Activated CD4-positive, alpha-beta T cell treated with anti-CD3 and anti-CD28 coated beads, Interleukin-2, amount 10 ng/mL, durations not matched to agents 24 days and 14 days (primary cell): ENCODE measurements at places on chromosomes 3 and 15. TPM values are rescaled to one million over a fixed set of nuclear protein-coding genes. Genes with fewer than 3 reads are reported as not detected.

- H3K4me3 ChIP-seq: no peak overlapping the region
- peaks cover 2% of the 10 kb centered on the region for H3K27me3 ChIP-seq
- H3K36me3 ChIP-seq: no peaks in the 10 kb centered on the region
- H3K4me1 ChIP-seq: no peaks in the 10 kb centered on the region
Measured at GRCh38 chr15:93278006-93278405, 189.0 kb upstream of the RGMA start.

DNA sequence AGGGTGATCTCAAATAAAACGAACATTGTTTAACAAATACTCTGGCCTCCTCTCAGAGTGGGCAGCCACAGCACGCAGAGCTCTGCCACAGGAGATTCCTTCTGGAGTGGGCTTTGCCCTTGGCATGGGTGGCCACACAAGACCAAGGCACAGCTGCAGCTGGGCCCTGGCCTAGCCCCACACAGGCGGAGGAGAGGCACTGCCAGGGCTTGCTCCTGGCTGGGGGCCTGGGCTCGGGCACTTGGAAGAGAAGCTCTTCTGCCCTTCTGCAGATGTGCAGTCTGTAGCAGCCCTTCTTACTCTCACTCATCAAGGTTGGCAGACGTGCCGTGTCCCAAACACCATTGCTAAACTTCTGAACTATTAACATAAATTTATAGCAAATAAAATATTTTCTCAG is 67.2 kb downstream of the CRTC3 start:
- peak overlapping the region; percentile 53 for H3K4me3 ChIP-seq
- no peak for DNase-seq
- no peaks in the 10 kb centered on the region for H3K27me3 ChIP-seq
- H3K4me1 ChIP-seq: peaks cover 78% of the 10 kb centered on the region
- peak overlapping the region; percentile 89 for H3K27ac ChIP-seq

DNA sequence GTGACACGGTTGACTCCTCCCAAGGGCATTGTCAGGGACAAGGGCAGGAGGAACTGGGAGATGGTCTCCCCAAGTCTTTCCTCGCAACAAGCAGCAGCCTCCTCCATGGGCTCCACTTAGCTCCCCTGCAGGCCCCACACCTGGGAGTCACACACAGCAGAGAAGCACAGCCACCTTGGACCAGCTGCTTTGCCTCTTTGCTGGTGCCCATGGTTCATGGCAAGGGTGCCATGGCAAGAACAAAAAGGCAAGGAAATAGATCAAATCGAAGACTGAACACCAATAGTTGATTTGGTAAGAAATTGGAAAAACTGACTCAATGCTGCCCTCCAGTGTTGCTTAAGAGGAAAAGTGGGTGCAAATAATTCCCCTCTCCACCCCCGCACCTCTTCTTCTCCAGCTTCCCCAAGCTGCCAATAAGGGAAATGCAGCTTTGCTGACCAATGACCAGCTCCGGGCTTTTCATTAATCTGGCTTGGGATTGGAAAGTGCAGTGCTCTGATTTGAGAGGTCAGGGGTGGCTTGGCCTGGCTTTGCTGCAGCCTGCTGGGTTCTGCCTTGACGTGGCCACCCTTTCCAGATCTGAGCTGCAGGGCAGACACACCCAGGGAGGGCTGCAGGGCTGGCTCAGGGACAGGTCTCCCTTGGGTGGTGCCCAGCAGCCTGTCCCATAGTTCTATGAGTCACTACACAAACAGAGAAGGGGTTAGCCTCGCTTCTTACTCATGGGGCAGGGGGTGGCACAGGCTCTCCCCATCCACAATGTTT is 162.0 kb downstream of the KLF13 start:
- H3K27me3 ChIP-seq: no peaks in the 10 kb centered on the region
- DNase-seq: peak; percentile 82
- peak overlapping the region; percentile 84 for H3K27ac ChIP-seq

Gene GNB4
- total RNA-seq: 11.8 and 14.0 TPM in 2 replicates

Gene BNC1
- total RNA-seq: not detected in 2 replicates

Gene CHDH
- 0.62 and 0.75 TPM in 2 replicates for total RNA-seq

Gene TPM1
- total RNA-seq: 10.1 and 10.6 TPM in 2 replicates
